Liver (tissue), 10 donors: ENCODE measurements at places on chromosomes 16 and 17. TPM values are rescaled to one million over a fixed set of nuclear protein-coding genes. Genes with fewer than 3 reads are reported as not detected.

Gene GNAO1
- polyA plus RNA-seq, result 10.8 TPM

Gene CAPN15
- 17.0 TPM for polyA plus RNA-seq

DNA sequence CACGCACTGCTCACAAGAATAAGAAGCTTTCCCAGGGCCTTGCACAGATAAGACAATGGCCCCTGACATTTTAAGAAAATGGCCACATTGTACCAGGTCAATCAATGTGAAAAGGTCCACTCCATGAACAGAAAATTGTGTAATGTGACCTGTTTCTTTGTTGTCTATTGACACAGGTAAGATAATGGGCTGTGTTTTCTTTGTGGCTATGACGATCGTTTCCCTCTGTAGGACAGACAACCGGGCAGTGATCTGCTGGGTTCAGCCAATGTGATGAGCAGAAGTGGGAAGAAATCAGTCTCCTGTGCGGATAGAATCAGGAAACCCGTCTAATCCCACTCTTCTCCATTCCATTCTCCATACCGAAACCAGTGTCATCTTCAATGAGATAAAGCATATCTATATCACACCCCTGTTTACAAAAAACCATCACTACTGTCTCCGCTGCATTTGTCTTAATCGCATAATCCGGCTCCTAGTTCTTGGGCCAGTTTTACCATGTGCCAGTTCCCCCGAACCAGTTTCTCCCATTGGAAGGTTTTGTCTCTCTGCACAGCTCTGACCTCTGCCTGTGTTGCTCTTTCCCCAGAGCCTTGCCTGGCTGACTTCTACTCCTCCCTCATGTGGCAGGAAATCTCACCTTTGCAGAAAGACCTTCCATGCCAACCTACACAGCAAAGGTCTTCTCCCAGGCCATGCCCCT lies 66.9 kb upstream of the ATF7IP2 start:
- no peak for DNase-seq

Gene TMIGD1
- not detected for polyA plus RNA-seq

DNA sequence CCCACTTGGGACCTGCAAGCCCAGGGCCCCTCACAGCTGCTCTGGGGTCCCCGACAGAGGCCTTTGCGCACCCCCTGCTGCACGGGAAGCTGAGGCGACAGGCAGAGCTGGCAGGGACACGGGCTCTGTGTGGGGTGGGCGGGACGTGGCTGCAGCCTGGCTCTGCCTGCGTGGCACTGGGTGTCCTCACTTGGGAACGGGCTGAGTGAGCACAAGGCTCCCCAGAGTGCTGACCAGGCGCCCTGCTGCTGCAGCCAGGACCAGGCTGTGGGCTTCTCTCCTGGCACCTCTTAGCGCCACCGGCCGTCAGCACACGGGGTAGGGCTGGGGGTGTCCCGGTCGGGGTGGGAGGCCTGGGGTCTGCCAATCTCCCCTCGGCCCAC lies 6.6 kb downstream of the C1QTNF8 start:
- DNase-seq, result no peak

DNA sequence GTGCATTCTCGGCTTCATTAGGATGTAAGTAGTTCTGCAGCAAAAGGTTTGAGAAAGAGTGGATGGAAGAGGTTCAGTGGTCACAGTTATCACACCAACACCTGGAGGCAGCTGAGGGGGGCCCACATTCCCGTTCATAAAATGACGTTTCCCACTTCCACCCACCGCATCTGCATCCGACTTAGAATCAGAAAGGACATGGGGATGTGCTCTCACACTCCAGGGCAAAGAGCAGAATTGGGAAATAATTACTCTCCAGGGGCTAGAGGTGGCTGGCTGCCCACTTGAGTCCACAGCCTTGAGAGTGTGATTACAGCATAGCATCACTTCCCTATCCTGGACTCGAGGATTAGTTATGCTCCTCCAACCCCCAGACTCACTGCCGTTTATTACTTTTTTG lies 122.0 kb downstream of the CPPED1 start:
- DNase-seq, result no peak

DNA sequence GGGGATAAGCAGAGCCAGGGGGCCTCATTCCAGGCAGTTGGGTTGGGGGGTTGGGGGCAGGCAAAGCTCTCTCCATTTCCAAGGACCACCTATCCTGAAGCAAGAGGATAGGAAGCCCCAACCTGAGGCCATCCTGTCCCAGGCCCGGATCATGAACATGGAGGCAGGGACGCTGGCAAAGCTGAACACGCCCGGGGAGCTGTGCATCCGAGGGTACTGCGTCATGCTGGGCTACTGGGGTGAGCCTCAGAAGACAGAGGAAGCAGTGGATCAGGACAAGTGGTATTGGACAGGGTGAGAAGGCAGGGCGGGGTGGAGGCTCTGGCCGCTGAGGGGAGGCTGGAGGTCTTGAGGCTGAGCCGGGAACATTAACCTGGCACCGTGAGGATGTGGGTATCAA lies 3.6 kb upstream of the CHAD start:
- no peak for DNase-seq

Gene UTS2R
- not detected for polyA plus RNA-seq

DNA sequence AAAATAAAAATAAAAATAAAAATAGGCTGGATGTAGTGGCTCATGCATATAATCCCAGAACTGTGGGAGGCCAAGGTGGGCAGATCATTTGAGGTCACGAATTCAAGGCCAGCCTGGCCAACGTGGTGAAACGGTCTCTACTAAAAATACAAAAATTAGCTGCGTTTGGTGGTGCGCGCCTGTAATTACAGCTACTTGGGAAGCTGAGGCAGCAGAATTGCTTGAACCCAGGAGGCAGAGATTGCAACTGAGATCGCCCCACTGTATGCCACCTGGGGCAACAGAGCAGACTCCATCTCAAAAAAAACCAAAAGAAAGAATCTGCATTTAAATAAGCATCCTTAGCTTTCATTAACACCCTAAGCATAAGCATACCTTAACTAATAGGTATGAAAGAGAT lies 33.8 kb downstream of the YWHAE start:
- no peak for DNase-seq

GRCh38 chr16:68062910-68063393 lies 22.2 kb upstream of the NFATC3 start:
- no peak for DNase-seq

DNA sequence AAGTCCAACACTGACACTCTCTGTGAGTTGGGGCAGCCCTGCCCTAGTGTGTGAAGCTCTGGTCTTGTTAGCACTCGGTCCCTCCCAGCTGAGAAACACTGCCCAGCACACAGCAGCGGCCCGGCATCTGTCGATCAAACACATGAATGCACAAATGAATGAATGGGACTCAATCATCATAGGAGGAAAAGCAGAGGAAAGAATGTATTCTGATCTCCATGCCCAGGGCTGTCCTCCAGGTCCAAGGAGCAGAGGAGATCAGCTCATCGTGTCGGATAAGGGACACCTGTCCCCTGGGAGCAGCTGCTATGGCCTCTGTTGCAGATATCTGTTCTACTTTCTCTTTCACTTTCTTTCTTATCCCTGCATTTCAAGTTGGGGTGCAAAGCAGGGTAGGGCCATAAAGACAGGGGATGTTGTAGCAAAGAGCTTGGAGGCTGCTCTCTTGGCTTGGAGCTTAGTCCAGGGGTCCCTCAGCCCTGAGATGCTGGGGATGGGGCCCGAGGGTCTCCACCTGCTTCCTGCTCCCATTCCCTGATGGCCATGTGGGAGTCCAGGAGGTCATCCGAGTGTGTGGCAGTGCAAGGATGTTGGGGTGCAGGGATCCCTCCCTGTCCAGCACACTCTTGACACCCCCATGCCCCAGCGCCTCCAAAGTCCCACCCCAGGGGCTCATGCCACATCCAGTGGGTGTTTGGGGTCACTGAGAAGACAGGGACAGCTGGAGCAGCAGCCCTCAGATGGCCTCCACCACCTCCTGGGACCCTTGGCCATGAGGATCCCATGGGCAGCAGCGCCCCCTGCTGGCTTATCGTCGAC lies 88.2 kb downstream of the IRF8 start:
- peak; percentile 62 for DNase-seq

DNA sequence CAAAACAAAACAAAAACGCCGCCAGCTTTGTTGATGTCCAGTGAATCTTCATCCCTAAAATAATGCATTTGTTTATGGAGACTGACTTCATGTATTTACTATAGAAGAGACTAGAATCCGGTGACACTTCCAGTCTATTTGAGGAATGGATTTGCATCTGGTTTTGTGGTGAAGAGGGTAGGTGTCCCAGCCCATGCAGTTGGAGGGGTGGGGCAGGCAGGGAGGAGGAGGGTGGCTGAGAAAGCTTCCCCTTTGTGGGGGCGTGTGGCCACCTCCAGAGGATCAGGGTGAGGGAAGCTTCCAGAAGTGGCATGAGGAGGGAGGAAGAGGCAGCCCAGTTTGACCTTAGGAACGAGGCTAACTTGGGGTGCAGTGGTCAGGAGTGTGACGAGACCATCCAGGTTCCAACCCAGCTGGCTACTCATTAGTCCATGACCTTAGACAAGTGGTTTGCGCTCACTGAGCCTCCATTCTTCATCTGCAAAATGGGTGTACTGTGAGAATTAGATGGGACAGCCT lies 69.5 kb downstream of the CMIP start:
- no peak for DNase-seq

DNA sequence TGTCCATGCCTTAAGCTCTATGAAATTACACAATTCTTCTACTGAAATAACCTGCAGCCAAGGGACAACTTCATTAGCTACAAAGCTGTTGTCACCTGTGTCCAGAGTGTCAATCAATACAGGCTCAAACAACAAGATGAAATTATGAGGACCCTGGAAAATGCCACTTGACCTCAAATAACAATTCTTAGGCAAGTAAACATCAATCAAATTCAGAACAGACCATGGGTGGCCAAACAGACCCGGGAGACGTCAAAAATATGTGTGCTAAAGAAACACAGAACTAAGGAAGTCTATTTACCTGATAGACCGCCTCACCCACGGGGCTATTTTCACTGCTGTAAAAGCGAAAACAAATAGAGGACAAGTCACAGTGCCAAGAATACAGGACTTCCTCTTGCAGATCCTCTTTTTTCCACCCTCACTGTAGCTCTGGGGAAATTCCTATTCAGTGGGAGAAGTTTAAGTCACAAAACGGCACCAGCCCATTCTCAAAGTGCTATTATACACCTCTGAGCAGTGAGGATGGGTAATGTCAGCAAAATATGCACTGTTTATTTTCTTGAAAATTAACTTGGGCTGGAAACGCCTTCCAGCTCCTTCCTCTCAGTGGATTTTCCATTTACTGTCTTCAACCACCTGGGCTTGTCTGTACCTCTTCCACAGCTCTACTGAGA lies 2.7 kb downstream of the LITAF start:
- no peak for DNase-seq

GRCh38 chr17:30237296-30238002 lies 2.0 kb upstream of the SLC6A4 start:
- DNase-seq, result no peak

DNA sequence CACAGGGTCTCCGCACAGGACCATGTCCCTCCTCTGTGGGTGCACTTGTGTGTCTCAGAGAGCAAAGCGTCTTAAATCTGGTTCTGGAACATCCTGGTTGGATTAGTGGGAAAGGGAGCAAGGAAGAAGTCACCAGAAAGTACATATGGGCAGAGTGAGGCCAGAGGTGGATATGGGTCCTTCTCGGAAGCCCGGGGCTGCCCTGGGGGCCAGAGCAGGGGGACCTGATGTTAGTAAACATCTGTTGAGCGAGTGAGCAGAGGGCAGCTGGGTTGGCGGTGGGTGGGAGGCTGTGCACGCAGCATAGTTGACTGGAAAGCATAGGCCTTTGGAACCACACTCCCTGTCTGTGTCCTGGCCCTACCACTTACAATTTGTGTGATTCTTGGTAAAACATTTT lies 22.7 kb downstream of the UNC13D start:
- no peak for DNase-seq

GRCh38 chr16:30382111-30382881 lies at the start of gene SEPTIN1:
Gene SEPTIN1 (minus strand): TSS chr16:30382561. CDS start chr16:30382542, 19 bp downstream.
- no peak for DNase-seq

DNA sequence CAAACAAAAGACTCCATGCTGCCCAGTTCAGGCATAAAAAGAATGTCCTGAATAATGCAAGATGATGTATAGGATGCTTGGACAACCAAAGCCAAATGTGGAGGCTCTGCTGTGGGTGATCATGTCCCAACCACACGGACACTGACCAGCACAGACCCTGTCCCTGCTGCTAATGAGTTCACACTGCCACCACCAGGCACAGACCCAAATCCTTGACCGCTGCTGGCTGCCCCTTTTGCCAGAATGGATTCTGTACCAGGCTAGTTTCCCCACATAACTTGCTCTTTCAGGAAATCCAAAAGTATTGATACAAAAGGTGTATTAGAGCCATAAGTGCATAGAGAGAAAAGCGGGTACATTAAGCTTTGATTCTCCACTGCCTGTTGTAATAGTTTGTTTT lies 60.9 kb downstream of the XYLT1 start:
- no peak for DNase-seq

- DNase-seq, result no peak
Measured at GRCh38 chr17:49866019-49866380, 18.1 kb upstream of the TAC4 start.

DNA sequence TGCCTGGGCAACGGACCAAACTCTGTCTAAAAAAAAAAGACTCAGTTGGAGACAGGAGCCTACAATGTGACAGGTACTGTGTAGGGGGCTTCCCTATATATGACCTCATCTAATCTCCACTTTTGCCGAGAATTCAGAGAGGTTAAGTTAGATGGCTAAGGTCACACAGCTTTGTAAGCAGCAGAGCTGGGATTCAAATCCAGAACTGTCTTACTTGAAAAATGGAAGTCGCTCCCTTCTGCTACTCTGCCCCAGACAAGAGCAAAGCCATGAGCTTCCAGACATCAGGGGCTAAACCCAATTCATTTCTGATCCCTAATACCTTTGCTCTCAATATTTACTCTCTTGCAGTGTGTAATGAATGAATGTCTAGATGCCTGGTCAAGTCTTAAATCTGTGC lies 41.5 kb upstream of the ABCC12 start:
- no peak for DNase-seq

- DNase-seq, result no peak
Measured at GRCh38 chr17:6574687-6575595, 18.6 kb upstream of the PITPNM3 start.

Gene KRTAP4-3
- not detected for polyA plus RNA-seq

DNA sequence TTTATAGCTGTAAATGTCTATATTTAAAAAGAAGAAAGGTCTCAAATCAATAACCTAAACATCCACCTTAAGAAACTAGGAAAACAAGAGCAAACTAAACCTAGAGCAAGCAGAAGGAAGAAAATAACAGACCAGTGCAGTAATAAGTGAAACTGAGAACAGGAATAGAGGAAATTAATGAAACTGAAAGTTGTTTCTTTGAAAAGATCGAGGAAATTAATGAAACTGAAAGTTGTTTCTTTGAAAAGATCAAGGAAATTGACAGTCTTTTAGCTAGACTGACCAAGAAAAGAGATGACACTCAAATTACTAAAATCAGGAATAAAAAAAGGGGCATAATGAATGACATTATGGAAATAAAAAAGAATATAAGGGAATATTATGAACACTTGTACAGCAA lies 46.4 kb downstream of the SLFN5 start:
- DNase-seq, result no peak

- no peak for DNase-seq
Measured at GRCh38 chr17:40418428-40418706, 671 bp upstream of the TOP2A start.

Gene TNP2
- polyA plus RNA-seq, result not detected

Gene STXBP4
- 1.5 TPM for polyA plus RNA-seq
